ENCODE measurements at places on chromosomes 1 and 21.

DNA sequence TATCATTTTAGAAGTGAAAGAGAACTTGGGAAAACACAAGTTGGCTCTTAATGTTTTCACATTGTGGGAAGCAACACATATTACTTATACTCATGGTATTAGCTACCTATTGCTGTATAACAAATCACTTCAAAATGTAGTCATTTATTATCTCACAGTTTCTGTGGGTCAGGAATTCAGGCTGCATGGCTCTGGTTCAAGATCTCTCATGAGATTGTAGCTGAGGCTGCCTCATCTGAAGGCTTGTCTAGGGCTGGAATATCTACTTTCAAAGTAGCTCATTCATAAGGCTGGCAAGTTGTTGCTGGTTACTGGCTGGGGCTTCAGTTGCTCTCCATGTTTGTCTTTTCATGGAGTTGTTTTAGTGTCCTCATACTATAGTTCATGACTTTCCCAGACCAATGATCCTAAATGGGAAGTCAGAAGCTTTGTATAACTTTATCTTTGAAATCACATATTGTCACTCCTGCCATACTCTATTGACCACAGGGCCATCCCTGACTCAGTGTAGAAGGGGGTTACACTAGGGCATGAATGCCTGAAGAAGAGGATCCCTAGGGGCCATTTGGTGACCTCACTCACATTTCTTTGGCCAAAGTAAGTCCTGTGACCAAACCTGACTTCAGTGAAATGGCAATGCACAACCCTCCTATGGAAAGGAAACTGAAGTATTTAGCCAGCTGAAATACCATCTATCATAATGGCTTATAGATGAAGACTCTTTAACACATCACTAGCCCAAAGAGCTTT lies 37.9 kb upstream of the POU2F1 start:
- DNase-seq: no peak

GRCh38 chr21:18524097-18524880 lies 120.7 kb upstream of the TMPRSS15 start:
- no peak for DNase-seq

GRCh38 chr1:198068285-198068684 lies 88.5 kb upstream of the NEK7 start:
- no peak for DNase-seq

GRCh38 chr1:41576620-41577019 lies 92.1 kb upstream of the EDN2 start:
- DNase-seq: no peak

DNA sequence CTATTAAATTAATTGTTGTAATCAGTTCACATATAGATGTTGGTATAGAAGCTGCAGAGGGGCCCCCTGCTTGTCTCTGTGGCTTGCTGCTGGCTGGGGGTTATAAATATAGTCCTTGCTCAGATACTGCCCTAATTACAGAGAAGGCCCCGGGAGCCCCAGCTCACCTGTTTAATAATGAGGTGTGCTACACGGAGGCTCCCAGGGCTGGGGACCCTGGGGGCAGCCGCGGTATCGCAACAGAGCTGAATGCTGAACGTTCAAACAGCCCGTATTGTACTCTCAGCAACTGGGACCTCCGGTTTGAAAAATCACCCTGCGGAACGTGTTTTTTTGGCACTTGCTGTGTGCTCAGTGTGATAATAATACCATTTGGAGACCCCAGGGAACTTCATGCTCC lies 309.3 kb downstream of the CAMTA1 start:
- DNase-seq: no peak

DNA sequence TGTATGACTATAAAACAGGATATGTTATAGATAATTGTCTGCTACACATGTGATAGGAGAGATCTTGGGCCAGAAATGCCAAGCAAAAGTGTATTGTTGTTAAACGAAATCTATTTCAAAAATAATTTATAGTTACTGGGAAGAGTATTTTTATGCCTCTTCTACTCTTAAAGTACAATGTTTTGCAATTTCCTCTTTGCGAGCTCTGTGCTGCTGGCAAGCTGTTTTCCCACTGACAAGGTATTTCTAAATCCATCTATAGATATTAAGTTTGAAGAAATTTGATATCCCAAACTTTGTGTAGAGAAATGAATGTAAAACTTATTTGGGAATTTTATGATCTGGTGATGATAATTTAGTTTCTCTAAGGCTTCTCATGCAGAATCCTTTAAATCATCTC lies 63.3 kb upstream of the PTGFR start:
- no peak for DNase-seq

DNA sequence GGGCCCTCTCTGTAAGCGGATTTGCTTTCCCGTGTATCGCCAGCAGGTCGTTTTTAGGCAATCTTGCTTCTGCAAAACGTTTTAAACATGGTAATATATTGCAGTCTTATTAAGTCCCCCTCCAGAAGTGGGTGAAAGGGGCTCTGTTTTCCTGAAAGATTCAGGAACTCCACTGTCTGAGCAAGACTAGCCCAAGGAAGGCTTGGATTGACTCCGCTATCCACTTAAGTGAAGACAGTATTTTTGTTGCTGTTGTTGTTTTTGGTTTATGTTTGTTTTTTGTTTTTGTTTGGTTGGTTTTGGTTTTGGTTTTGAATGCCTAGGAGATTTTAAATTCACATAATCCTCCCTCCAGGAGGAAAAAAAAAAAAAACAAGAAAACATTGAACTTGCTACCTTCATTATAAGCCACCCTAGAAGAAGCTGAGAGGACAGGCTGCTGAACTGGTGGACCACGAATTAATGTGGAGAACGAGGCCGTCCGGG lies 29.1 kb upstream of the NFIA start:
- DNase-seq: no peak

GRCh38 chr1:197011614-197012013 lies 34.3 kb downstream of the CFHR5 start:
- no peak for DNase-seq

DNA sequence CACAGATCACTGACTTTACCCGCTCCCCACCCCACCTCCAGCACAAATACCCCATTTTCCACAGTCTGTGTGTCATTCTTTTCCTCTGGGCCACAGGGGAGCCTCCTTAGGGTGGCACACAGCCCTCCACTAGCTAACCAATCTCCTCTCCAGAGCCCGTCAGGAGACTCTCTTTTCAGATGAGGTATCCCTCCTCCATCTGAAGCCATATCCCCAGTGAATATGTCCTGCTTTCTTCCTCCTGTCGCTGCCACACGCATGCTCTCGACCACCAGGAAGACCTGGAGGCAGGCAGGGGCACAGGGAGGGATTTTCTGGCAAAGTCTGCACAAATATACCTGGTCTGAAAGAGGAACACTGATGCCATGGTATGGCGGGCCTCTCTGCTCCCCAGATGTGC lies 635 bp downstream of the ZNF648 start:
- DNase-seq: no peak

DNA sequence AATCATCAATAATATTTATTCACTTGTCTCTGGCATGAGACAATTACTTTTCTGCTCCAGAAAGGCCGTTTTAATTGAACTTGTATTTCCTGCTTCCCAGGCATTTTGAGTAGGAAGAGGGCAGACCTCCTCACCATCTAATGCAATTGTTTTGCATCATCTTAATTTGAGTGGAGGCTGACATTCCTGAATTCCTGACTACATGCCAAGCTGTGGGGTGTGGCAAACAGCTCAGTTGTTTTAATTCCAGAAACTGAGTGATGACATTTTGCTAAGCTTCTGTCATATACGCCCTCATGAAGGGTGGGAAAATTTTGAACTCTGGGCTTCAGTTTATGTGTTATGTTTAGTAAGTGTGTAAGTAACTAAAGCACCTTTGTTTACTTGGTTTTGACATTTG lies 125.4 kb upstream of the USP25 start:
- DNase-seq: no peak

GRCh38 chr1:220124542-220124941 lies 30.6 kb downstream of the IARS2 start:
- no peak for DNase-seq

DNA sequence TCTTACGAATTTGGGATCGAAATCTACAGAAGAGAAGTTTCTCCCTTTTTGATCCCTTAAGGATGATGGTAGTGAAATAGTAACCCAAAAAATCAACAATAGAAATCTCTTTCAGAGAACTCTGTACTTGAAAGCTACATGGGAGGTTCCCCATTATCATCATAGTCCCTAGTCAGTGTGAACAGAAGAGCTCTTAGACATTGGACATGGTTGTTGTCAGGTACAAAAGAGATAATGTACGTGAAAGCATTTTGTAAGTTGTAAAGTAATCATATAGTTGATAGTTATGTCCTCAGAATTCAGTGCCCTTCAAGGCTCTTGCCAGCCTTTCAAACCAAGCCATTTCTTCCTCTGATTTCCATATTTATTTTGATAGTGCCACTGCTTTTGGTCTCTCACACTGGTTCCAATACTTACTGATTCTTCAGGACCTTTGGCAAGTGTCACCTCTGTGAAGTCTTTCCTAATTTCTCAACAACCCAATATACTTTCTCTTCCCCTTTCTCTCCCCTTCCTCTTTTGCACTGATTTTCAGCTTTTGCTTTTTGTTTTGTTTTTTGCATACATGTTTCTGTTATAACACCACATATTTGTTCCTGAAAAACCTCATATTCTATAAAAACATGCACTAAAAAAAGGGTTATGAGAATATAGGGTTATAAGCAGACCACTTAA lies 22.4 kb downstream of the VPS45 start:
- no peak for DNase-seq

DNA sequence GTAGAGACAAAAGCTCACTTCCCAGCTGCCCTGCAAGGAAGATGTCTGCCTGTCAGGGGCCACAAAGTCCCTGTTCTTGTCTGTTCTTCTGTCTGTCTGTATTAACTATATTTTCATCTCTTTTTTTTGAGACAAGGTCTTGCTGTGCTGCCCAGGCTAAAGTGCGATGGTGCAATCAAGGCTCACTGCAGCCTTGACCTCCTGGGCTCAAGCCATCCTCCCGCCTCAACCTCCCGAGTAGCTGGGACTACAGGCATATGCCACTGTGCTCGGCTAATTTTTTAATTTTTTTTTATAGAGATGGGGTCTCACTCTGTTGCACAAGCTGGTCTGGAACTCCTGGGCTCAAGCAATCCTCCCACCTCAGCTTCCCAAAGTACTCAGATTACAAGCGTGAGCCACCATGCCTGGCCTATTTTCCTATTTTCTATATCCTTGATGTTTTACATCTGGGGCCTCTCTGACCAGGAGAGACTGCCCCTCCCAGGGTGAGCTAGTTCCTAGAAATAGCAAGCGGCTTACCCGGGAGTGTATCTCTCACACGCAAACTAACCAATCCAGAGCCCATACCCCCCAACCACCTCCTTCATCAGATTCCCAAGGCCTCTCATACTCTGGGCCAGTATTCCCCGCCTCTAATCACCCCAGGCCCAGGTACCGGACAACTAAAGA lies 5.4 kb upstream of the KLHDC7A start:
- no peak for DNase-seq

GRCh38 chr1:200334661-200335256 lies 75.1 kb downstream of the ZNF281 start:
- DNase-seq: no peak

DNA sequence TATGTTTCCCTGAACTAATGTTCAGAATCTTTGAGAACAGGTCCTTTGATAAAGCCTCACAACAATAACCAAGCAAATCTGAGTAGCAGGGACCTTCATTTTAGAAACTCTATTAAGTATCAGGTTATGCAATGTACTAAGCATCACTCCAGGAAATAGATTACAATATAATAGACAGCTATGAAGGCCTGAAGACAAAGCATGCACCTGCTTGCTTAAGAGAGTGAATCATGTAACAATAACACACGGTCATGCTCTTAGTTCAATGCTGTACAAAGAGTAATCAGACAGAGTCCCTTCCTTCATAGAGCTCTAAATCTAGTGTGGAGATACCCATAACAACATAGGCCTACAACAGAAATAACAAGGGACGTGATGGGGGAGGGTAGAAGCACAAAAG lies 8.1 kb upstream of the CMPK1 start:
- no peak for DNase-seq

DNA sequence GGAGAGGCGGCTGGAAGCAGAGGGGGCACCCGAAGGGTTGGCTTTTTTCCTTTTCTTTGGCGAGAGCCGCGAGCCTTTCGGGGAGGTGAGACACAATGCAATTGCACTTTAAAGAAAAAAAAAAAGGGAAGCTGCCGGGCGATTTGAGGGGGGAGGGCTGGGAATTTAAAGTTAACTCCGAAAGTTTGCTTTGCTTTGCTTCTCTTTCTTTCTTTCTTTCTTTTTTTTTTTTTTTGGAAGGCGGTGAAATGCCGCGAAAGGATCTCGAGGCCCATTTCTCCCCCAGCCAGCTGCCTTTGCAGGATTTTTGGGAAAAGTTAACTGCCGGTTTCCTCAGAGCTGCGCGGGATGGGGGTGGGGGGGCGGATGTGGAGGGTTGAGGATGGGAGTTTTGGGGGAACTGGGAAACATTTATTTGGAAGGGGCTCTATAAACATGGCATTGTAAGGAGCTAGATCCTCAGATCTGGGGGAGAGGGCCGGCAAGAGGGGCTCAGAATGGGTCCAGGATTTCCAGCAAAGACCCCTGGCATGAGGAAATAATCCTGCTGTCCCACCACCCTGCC lies 997 bp downstream of the ZNF362 start:
- DNase-seq: no peak

GRCh38 chr1:178379807-178380206 lies 117.0 kb downstream of the CLEC20A start:
- no peak for DNase-seq

GRCh38 chr21:18129526-18129925 lies 115.1 kb upstream of the CHODL start:
- no peak for DNase-seq

DNA sequence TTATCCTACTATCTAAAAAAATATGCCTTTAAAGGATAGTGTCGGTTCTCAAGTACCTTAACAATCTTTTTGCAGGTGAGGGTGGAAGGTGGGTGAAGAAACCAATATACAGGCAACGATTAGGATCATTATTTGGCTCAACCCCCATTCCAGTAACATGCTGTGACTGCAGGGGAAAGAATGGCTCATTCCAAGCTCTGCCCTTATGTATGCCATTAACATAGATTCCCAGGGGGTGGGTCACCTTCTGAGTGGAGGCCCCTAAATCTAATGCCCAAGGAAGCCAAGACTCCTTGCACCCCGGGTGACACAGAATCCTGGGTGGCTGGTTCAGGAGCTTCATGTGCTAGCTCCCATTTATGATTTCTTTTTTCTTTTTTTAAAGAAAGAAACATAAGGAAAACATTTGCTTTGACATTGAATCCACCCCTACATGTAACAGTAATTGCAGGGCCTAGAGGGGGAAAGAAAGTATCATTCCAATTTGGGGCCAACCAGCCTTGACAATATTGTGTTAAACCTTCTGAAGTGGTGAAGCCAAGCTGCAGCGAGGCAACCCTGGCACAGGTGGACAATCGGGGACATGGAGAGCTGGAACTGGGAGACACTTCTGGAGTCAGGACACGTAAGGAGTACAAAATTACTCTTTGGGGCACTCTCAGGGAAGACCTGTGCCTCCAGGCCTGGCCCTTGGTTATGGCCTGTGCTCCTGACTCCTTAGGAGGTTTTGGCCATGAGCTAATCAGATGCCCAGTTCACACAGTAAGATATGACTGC lies 200.3 kb downstream of the PBX1 start:
- no peak for DNase-seq

- DNase-seq: no peak
Measured at GRCh38 chr1:112833806-112834205, 118.7 kb upstream of the PPM1J start.

- DNase-seq: no peak
Measured at GRCh38 chr21:15753741-15754140, 24.0 kb downstream of the USP25 start.

Data from adrenal gland (tissue), 19 donors.